ENCODE measurements at places on chromosomes 4 and X.

DNA sequence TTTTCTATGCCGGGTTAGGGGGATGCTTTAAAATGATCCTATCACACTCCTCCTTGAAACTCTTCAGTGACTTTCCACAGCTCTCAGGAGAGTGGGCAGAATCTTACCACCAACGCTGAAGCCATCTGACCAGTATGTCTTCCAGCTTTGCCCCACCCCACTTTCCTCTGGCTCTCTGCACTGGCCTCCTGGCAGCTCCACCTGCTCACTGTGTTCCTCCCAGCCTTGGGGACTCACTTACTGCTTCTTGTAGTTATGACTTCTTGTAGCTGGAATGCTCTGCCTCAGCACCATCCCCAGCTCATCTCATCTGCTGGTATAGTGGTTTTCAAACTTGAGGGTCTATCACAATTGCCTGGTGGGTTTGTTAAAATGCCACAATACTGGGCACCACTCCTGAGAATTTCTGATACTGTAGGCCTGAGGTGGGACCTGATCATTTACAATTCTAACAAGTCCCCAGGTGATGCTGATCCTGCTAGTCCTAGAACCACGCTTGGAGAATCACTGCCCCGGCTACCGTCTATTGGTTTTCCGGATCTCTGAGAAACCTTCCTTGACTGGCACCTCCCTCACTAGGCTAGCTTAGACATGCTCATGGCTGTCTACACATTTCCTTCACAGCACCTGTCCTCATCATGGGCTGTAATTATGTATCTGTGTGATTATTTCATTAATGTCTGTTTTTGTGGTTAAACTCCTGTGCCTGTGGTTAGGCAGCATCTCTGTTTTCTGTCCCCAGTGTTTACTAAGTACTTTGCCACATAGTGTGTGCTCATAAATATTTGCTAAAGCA is 152.2 kb downstream of the MGST2 start:
- no peak for DNase-seq

DNA sequence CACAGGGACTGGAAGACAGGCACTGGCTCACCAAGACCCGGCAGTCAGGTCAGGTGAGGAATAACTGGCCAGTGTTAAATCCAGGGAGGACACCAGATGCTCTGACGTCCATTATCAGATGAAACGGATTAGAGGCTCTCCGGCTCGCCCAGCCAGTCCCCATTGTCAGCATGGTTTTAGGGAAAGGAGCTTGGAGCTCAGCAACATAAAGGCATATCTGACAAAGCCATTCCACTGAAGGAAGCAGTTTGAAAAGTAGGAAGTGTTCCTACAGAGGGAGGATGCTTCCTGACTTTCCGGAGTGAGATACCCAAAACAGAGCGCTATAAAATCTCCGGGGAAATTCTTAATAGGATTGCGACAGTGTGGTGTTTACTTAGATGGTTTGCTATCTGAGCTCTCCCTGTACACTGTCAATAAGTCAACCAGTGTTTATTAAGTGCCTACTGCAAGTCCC is 14.8 kb downstream of the NDNF start:
- DNase-seq: no peak

DNA sequence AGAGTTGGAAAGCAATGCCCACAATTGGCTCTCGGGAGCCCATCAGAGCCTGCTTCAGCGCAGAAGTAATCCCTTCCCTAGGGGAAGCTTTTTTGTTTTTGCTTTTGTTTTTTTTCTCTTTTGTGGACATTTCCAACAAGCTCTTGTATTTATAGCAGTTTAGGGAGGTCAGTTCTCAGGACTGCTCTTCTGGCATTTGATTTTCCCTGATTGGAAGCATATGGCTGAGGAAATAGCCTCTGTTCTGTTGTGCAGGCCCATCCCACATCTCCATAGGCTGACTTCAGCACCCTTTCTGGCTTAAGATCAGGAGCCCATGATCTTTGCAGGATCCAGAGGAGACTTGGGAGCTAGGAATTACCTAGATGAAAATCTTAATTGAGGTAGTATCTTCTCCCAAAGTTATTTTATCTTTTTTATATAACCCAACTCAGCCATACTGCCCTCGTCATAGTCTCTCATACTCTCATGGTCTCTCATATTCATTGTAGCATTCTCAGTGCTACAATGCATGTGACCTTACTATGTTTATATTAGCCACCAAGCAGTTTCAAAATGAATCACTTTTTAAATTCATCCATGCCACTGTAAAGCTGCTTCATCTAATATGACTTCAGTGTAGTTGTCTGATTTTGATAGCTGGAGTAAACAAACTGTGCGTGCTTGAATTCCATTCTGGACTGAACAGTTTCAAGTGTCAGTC is 16.7 kb downstream of the PAGE4 start:
- no peak for DNase-seq

- no peak for DNase-seq
These were observed 11.4 kb downstream of the FTSJ1 start for GRCh38 chrX:48487362-48487798.

- DNase-seq: no peak
These were observed 73.6 kb downstream of the MED28 start for GRCh38 chr4:17688011-17688441.

- no peak for DNase-seq
These were observed 29.2 kb downstream of the MSN start for GRCh38 chrX:65696613-65697012.

DNA sequence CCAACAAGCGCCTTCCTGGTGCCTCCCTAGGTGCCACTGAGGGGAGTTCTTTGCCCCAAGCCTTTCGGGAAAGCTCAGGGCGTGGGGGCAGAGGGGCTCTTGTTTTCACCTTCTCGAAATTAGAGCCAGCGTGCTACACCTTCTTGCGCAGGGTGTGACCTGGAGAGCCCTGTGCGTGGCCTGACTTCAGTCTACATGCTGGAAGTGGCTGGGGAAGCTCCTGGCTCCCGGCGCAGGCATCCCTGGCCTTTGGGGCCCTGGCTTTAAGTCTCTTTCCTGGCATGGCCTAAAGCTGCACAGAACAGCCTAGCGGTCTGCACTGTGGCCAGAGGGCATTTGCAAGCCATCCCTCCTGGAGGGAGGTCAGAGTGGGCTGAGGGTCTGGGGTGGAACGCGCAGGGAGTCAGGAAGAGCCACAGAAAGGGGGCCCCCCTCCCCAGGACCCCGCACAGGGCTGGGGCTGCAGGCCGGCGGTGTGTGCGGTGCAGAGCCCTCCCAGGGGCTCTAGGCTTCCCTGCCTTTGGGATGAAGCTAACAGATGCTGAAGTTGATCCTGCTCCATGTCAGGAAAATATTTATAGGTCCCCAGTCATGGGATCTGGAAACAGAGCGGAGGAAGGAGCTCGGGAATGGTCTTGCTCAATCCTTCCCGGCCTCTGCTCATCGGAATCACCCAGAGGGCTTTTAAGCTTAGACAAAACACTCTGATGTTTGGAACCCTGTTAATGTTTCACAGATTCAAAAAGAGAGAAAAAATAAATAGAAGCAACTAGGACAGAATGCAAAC is 781 bp upstream of the SPON2 start:
- DNase-seq: no peak

Data from stimulated activated CD4-positive, alpha-beta T cell treated with anti-CD3 and anti-CD28 coated beads, TNF-alpha, amount 100 ng/mL, for 24 hours (primary cell).